ENCODE measurements at places on chromosomes 2 and 18.

DNA sequence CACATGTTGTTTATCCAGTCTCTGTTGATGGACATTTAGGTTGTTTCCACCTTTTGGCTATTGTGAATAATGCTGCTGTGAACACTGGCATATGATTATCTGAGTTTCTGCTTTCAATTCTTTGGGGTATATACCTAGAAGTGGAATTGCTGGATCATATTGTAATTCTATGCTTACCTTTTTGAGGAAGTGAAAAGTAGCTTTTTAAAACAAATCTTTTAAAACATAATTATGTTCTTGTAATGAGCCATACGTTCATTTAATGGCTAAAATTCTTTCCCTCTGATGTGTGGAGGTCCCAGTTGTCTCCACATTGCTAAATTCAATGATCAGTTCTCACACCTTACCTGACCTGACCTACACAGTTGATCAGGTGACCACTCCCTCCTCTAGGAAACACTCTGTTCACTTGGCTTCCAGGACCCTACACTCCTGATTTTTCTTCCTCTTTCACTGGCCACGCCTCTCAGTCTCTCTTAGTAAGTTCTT lies 27.8 kb upstream of the SERTAD2 start:
- DNase-seq = no peak

GRCh38 chr2:73899801-73900336 lies 7.1 kb downstream of the ACTG2 start:
- DNase-seq = no peak

DNA sequence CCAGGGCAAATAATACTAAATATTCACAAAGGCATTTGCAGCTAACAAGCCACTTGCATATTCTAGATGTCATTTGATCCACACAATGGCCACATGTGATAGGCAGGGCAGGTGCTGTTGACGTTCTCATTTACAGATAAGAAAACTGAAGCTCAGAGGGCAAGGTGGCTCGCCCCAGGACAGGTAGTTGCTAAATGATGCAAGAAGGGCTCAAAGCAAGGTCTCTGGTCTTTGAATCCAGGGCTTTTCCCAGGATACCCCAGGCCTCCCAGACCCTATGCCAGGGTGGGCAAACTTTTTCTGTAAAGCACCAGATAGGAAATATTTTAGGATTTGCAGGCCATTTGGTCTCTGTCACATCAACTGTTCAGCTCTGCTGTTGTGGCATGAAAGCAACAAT lies 35.1 kb downstream of the LOXHD1 start:
- no peak for DNase-seq

DNA sequence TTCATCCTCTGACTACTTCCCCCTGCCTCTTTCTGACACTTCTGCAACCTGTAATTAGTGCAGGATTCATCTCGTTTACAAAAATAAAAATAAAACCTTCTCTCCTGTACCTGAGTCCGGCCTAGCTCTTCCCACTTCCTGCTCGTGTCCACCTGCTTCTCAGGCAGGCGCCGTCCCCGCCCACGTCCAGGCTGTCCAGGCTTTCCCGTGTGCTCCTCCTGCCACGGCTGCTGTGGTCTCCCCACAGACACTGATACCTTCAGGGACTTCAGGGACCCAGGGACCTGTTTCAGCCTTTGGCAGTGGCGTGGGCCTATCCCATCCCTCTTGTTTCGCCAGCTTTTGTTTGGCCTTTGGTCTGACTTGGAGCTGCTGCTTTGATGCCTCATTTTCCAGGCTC lies 272.5 kb downstream of the PHLPP1 start:
- DNase-seq = no peak

GRCh38 chr18:9380621-9381395 lies 46.2 kb downstream of the TWSG1 start:
- DNase-seq = no peak

- no peak for DNase-seq
These were observed 21.7 kb downstream of the AQP4 start for GRCh38 chr18:26843760-26844159.

GRCh38 chr18:72542342-72542741 lies 1.8 kb downstream of the CBLN2 start:
- no peak for DNase-seq

GRCh38 chr2:68043032-68043431 lies 19.8 kb downstream of the C1D start:
- DNase-seq = no peak

GRCh38 chr2:214671319-214671885 lies 138.1 kb downstream of the BARD1 start:
- DNase-seq = no peak

- DNase-seq = no peak
These were observed 35.4 kb downstream of the ANKRD29 start for GRCh38 chr18:23627321-23627720.

- no peak for DNase-seq
These were observed 36.8 kb downstream of the HRH4 start for GRCh38 chr18:24497031-24497754.

DNA sequence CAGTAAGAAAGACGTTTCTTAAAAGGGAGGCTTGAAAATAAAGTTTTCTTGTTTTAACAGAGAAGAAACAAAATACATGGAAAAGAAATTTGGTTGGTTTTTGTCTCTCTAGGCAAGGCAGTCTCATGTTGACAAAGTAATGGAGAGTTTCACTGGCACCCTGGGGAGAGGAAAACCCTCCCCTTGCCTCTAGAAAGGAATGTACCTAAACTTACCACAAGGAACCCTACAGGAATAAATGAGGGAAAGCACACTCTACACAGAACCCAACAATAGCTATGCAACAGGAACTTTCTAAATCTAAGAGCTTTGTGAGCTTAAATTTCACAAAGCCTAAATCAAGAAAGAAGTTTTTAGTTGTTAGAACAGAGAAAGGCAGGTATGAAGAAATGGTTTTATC lies 37.0 kb downstream of the FIGN start:
- DNase-seq = no peak

GRCh38 chr2:25311865-25312575 lies 29.7 kb downstream of the DNMT3A start:
- no peak for DNase-seq

DNA sequence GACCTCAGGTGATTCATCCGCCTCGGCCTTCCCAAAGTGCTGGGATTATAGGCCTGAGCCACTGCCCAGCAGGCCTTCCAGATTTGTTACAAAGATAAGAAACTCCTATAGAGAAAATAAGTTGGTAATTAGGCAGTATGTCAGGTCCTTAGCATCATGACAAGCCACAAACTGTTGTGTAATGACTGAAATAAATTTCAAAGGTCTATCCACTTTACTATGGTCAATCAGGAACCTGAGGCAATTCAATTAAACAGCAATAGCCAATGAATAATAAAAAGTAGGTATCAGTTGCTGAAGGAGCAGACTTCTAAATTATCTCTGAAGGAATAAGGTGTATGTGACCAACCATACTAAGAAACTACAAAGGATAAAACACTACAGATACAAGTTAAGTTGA lies 62.4 kb upstream of the ATIC start:
- no peak for DNase-seq

DNA sequence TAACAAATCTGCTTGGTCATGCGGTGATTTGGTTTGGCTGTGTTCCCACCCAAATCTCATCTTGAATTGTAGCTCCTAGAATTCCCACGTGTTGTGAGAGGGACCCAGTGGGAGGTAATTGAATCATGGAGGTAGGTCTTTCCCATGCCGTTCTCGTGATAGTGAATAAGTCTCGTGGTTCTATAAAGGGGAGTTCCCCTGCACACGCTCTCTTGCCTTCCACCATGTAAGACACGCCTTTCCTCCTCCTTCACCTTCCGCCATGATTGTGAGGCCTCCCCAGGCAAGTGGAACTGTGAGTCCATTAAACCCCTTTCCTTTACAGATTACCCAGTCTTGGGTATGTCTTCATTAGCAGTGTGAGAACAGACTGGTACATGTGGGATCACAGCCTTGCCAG lies 36.7 kb downstream of the TRABD2A start:
- DNase-seq = no peak

DNA sequence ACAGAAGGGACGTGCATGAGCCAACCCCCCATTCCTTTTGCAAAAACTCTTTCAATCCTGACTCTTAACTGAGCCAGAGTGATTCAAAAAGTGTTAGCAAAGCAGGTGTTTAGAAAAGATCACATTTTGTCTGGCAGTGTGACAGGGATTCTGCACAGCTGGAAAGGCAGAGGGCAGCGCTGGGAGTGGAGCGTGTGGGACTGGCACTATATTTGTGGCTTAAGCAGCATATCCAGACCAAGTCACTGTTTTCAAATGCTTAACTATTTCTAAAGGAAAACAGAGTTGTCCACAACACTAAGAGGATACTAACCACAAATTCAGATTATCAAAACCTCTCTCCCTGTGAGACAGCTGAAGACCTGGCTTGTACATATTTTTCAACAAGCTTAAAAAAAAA lies 19.0 kb downstream of the CABYR start:
- DNase-seq = no peak

- DNase-seq = no peak
These were observed 38.5 kb downstream of the PNO1 start for GRCh38 chr2:68196120-68196716.

- no peak for DNase-seq
These were observed 315.7 kb downstream of the GBX2 start for GRCh38 chr2:235852526-235852920.

- no peak for DNase-seq
These were observed 114.5 kb downstream of the ERBB4 start for GRCh38 chr2:212424082-212424481.

GRCh38 chr2:213316001-213316735 lies 31.9 kb downstream of the SPAG16 start:
- DNase-seq = no peak

DNA sequence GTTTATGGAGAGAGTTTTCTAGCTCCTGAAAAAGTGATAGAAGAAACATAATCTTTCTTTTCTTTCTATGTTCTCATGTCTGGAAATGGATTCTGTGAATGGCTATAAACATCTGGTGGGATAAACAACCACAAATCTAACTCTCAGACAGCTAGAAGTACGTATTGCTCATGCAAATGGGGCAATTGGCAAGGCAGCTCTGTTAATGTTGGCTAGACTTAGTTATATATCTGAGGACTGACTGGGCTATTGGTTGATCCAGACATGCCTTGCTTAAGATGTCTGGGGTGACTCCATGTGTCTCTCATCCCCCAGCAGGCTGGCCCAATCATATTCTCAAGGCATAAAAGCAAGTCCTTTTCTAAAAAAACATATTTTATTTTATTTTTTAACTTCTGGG lies 939.2 kb upstream of the NRXN1 start:
- no peak for DNase-seq

- no peak for DNase-seq
These were observed 38.0 kb downstream of the CFAP210 start for GRCh38 chr2:169656164-169656563.

DNA sequence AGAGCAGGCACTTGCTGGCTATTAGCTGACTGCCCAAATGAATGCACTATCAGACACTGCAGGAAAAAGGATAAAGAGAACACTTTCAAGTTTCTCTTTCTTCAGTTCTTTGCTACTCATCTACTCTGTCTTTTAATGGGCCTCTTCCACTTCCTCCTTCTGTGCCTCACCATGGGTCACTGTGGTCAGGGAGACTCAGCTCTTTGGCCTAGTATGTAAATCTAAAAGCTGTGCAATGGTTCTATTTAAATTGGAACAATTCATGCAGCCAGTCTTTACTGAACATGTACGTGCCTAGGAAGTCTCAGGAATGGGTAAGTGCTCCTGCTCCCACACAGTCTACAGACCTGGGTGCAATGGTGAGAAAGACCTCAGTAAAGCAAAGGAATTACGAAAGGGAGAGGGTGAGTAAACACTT lies 79.1 kb upstream of the DNMT3A start:
- no peak for DNase-seq

DNA sequence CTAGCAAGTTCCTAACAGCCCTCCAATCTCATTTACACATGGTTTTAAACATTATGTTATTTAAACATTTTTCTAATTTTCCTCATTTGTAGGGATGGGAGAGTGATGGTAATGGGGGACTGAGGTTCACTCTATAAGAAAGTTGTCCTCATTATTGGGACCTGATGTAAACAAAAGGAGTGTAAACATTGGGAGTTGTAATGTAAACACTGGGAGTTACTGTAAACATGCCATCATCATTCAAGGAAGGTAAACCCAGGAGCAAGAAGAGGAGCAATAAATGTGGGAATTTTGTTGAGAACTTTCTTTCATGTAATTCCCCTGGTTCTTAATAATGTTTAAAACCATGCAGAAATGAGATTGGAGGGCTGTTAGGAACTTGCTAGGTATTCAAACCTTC lies 17.8 kb downstream of the RFTN2 start:
- DNase-seq = no peak

DNA sequence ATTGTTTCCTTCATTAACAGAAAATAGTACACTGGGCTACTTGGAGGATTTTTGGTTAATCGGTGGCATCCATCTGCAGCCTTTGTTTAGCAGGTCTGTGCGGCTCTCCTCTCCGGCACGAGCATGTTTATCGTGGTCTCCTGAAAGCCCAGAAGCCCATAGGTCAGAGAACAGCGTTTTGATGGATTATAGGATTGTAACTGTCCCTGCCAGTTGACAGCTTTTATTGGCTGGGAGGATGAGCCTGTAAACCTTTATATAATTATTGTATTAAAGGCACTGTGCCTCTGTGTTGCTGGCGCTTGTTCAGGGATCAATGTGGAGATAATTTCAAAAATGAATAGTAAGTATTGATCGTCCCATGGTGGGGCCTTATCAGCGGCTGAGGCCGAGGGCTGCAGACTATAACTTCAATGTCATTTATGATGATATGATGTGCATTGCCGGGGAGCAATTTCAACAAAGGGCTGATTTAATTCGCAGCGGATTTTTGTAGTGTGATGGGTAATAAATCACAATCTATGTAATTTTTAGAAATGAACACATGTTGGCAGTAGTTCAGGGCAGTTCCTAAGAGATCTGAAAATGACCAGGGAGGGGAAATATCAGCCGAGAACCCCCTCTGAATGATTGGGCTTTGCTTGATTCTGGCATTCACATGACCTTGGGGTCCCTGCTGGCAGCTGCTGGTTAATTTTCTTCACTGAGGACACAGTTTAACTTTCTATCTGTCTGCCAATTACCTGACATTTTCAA lies 736.1 kb downstream of the GALR1 start:
- no peak for DNase-seq

DNA sequence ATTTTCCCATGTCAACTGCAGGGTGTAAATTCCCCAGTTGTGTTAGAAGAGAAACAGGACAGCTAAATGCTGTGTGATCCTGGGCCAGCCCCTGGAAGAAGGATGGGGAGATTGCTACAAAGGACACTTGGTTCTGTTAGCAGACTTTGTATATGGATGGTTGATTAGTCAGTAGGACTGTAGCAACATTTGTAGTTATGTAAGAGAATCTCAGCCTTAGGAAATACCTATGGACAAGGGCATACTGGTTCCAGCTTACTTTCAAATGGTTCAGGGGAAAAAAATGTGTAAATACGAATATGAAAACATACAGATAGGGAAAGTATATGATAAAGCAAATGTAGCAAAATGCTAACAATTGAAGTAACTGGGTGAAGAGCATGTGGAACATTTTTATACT lies 47.6 kb downstream of the GNAL start:
- DNase-seq = no peak

DNA sequence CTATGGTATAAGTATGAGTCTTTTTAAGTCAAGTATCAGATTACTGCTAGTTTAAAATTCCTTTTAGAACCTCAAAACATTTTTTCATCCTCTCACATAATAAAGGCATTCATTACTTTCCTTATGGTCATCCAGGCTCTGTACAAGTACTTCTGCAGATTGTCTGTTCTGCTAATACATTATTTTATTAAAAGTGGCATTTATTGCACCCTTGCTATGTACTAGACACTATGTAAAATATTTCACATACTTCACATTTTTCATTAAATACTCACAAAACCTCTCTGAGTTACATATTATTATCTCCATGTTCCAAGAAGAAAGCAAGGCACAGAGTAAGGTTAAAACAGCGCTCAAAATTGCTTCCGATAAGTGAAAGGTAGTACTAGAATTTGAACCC lies 84.1 kb downstream of the RAPH1 start:
- no peak for DNase-seq

- no peak for DNase-seq
These were observed 227.2 kb upstream of the KLHL29 start for GRCh38 chr2:23157812-23158211.
